HT1080 (cell line): ENCODE measurements at places on chromosomes 4 and X. TPM values are rescaled to one million over a fixed set of nuclear protein-coding genes. Genes with fewer than 3 reads are reported as not detected.

- DNase-seq = no peak
Observed at GRCh38 chrX:112048707-112049106, 33.9 kb downstream of the TRPC5 start.

The AKAP14 gene
- total RNA-seq = not detected in 2 replicates

DNA sequence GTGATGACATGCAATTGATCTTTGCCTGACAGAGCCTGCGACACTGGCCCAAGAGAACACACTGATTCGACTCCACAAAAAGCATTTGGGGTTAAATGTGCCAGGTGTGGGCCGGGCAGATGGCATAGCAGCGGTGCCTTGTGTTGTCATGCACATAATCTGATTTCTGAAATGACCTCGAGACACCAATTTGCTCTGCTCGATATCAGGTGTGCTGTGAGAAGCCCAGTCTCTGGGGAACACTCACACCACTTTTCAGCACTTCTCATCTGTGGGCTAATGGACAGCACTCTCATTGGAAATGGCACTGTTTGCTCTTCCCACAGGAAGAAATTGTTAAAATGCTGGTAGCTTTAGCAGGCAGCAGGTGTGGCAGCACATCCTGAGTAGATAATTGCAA, 738.3 kb upstream of the TENM3 start:
- no peak for DNase-seq

DNA sequence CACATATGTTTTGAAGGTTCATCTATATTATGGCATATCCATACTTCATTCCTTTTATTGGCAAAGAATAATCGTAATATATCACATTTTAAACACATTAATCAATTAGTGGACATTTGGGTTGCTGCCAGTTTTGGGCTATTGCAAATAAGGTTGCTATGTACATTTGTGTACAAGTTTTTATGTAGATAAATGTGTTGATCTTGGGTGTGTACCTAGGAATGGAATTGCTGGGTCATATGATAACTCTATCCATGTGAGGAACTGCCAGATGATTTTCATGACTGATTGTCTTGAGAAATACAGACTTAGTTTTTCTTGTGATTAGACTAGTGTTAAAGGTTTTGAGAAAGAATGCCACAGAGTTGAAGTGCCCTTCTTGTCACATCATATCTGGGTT, 99.2 kb upstream of the RAB40AL start:
- no peak for DNase-seq

DNA sequence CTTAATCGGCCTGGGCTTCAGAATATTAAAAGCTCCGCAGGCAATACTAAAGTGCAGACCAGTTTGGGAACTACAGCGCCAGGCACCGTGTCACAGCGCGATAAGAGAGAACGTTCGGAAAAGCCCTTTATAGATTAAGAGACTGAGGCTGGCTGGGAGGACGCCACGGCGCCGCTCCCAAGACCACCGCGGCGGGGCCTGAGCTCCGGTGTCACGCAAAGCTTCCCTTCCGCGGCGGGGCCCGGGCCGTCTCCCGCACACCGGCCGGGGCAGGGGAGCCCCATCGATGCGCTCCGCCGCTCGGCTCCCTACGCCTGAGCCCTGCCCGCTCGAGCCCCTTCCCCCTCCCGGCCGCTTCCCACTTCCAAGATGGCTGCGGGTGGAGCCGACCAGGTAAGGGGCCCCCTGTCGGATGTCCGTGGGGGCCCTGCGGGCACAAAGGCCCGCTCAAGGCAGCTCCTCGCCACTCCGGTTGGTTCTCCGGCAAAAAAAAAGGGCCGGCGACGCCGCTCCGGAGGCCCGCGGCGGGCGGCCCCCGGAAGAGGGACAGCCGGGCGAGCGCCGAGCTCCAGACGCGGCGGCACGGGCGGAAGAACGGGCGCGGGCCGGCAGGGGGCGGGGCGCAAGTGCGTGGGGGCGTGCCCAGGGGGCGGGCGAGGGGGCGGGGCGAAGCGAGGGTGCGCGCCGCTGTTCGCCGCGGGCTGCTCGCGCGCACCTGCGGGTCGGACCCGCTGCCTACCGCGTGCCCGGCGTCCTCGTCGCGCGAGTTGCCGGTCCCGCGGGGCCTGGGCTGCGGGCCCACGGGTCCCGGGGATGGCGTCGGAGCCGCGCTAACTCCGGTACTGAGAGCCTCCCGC, at the start of gene TBC1D14:
TBC1D14 (plus strand) TSS at position 714 of the 857 bp plus-strand sequence. CDS start 13,564 bp downstream, outside the sequence.
- DNase-seq = peak; percentile 82

DNA sequence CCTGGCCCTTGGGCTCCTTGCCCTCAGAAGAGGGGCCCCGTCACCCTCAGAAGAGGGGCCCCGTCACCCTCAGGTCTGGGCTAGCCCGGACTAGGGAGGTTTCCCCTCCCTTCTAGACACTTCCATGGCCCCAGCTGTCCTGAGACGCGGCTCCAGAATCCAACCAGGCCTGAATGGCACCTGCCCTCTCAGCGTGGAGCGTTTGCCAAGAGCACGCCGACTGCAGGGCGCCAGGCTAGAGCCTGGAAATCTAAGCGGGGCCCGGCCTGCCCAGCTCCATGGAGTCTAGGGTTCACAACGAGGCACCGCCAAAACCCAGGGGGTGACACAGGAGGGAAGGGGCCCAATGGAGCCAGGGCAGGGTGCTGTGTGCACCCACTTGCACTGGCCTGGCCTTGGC, 7.8 kb upstream of the ATP2B3 start:
- DNase-seq = no peak

The STBD1 gene
- 3.5 and 4.7 TPM in 2 replicates for total RNA-seq

The LDB2 gene
- total RNA-seq = 2.1 and 3.5 TPM in 2 replicates

- DNase-seq = no peak
Observed at GRCh38 chr4:139825523-139826014, 159.9 kb downstream of the MGST2 start.
